ENCODE measurements at places on chromosomes 3 and 15.

- no peak for DNase-seq
Measured at GRCh38 chr15:78065284-78065872, 12.1 kb downstream of the TBC1D2B start.

- peak; percentile 76 for DNase-seq
Measured at GRCh38 chr15:77634266-77634962, 1.7 kb upstream of the LINGO1 start.

GRCh38 chr3:16721494-16721893, 116.3 kb upstream of the DAZL start:
- no peak for DNase-seq

DNA sequence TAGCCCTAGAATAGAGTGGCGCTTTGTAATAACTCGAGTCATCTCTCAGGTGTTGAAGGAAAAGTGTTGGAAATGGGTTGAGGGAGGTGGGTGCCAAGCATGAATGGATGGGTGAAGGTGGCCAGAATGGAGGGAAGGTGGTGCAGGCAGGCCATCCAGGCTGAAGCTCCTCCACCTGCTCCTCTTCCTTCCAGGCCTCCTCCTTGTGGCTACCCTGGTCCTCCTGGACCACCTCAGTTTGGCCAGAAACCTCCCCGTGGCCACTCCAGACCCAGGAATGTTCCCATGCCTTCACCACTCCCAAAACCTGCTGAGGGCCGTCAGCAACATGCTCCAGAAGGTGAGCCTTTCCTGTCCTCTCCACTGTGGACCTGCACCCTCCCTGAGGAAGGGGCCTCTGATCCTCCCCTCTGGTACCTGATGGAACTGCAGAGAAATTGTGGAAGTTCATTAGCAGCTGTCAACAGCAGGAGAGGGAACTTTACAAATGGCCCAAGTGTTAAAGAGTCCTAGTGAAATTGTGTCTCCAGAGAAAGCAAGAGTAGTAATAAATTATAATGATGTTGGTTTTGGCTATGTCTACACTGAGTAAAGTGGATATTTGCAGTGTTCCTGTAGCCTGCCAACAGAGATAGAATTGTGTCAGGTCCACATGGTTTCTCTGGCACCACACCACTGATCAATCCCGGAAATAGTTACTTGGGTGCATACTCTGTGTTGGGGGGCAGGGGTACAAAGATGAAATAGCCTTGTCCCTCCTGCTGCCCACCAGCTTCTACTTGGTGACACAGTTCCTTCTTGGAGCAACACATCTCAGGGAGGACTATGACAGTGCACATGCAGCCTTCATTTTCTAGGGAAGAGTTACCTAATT, 1.6 kb downstream of the IL12A start:
- DNase-seq = no peak

- no peak for DNase-seq
Measured at GRCh38 chr3:45269952-45270351, 43.9 kb upstream of the TMEM158 start.

DNA sequence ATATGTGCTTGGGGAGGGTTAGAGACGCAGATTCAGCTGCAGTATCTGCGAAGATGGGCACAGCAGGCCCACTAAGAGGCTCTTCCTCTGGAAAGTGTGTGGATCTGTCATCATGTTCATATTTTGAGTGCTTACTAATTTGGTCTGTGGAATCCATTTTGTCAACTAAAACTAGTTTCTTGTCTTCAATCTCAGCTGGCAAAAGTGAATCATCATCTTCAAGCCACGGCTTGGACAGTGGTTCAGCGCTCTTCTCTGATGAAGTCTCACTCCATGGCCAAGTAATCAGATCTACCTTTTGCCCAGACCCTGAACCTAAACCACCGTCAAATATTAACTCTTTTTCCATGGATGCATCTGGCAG, 76.2 kb downstream of the IMPG2 start:
- no peak for DNase-seq

DNA sequence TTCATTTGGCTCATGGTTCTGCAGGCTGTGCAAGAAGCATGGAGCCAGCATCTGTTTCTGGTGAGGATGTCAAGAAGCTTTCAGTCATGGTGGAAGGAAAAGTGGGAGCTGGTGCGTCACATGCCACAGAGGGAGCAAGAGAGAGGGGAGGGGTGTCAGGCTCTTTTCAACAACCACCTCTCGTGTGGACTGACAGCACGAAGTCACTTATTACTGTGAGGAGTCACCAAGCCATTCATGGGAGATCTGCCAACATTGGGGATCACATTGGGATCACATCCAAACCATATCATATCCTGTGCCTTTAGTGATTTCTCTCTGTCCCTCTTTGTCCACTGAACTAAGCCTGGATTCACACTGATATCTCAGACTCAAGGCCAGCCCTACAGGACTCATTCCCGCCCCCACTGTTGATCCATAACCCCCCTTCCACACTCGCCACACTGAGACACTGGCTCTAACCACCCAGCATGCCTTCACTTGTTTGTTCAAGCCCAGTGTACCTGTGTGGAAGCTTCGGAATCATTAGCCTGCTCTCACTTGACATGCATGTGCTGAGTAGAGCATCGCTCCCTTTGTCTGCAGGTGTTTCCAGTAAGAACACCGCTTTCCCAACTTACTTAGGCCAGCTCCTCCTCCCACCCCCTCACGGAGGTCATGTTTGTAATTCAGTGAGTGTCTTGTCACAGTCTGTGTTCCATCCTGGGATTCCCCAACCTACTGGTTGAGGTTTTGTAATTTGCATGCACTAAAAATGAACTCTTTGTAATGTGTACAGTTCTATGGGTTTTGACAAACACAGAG, 132.2 kb downstream of the KLF13 start:
- peak; percentile 61 for DNase-seq

DNA sequence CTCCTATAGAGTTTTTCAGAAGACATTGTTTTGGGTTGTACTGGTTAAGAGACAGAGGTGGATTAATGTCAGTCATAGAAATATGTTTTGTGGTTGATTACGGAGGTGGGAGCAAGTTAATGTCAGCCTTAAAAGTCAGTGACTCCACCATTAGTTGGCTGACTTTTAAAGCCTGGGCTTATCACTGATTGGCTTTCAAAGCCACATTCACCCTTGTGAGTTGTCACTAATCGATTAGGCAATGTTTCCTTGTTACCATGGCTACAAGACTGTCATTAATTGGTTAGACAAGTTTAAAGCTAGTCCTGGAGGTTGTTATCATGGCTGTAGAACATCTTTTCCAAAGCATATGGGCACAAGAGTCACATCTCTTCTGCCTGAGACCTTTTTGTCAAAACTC, 73.0 kb downstream of the NEO1 start:
- DNase-seq = no peak

- no peak for DNase-seq
Measured at GRCh38 chr3:38343797-38344594, 2.6 kb upstream of the XYLB start.

- DNase-seq = no peak
Measured at GRCh38 chr3:43055393-43055792, 50.5 kb downstream of the POMGNT2 start.

- no peak for DNase-seq
Measured at GRCh38 chr3:41717641-41718040, 244.3 kb downstream of the ULK4 start.

GRCh38 chr3:104521606-104522336, 844.9 kb upstream of the ALCAM start:
- no peak for DNase-seq

DNA sequence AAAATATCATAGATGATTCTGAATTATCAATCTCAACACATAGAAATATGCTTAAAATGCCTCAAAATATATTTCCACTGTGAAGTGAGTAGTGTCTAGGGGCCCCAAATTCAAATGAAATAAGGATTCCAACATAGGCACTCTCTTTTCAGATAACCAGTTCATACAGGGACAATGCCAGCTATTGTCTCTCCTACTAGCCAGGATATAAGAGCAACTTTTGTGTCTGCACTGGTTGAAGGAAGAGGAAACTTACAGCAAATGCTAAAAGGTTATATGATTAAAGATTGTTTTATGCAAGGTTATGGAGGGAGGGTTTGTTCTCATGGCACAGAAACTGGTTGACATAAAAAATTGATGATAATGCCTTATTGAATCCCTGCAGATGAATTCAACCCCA, 579.4 kb upstream of the ALCAM start:
- no peak for DNase-seq

DNA sequence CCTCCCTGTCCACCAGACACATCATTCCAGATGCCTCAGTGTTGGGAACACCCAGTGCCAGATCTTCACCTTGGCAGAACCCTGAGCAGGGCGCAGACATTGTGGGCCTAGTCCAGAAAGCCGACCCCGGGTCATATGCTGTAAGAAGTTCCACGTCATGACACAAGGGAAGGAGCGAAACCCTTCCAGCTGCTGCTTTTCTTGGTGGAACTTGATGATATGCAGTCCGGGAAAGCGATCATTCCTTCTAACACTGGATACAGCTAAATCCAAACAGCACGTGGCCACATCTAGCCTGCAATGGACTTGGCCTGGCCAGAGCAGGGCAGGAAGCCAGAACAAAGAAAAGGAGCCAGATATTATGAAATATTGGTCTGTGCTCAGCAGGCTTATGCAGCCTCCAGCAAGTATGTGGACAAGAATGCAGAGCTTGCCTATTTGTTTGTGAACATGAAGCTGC, 22.0 kb downstream of the GASK1A start:
- no peak for DNase-seq

- DNase-seq = peak; percentile 68
Measured at GRCh38 chr3:16520970-16521881, 7.7 kb upstream of the RFTN1 start.

DNA sequence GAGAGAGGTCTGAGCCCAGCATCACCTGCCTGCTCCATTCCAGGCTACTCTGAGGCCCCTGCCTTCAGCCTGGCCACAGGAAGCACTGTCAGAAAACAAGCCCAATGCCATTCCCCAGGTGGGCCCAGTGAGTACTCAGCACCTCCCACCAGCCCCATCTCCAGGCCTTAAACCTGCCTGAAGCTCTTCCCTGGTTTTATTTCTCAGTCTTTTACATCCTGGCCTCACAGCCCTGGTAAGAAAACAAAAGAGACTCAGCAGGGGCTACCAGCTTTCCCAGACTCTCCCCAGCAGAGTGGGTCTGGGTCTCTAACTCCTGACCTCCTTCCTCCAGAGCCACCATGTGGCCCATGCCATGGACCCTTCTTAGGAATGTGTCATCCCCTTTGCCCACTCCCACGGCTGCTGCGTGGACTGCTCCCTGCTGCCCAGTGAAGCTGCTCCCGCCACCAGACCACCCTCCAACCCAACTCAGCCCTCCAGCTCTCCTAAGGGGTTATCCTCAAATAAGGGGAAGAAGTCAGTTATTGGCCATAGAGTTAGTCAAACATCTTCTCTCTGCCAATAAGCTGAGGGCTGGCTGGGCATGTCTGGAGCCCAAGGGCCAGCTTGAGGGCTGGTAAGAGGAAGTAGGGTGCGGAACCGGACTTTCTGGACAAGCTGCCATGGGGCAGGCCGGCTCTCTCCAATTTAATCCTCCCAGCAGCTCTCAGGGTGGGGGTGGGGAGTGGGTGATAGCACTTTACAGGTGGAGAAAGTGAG, 116.7 kb upstream of the LINGO1 start:
- no peak for DNase-seq

GRCh38 chr15:80662129-80662528, 33.0 kb upstream of the ABHD17C start:
- DNase-seq = no peak

DNA sequence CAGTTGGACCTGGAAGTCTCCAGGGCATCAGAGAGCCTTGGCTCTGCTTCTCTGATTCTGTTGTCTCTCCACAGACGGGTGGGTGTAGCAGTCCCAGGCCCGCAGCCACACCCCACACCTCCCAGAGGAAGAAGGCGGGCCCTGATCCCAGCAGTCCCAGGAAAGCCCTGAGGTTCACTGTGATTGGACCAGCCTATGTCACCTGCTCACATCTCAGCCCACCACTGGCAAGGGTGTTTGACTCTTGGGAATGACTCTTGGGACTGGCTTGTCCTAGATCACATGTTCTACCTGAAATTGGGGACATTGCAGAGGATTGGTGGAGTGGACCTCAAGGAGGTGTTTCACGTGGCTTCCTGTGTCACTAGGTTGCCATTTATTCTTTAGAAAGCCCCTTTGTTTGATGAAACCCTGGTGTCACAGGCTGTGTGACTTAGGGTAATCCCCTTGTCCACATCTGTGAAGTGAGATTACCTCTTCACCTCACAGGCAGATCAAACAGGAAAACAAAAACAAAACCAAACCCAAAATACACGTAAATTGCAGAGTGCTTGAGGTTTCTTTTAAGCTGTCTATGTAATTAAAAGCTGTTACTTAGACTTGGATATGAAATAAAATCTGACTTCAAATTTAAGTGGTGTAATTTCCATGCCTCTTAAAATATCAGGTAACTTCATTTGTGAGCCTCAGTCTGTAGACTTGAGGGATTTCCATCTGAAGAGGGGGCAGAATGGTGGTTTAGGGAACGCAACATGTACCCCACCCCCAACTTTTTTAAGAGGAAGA, 26.7 kb downstream of the FLNB start:
- peak; percentile 80 for DNase-seq

DNA sequence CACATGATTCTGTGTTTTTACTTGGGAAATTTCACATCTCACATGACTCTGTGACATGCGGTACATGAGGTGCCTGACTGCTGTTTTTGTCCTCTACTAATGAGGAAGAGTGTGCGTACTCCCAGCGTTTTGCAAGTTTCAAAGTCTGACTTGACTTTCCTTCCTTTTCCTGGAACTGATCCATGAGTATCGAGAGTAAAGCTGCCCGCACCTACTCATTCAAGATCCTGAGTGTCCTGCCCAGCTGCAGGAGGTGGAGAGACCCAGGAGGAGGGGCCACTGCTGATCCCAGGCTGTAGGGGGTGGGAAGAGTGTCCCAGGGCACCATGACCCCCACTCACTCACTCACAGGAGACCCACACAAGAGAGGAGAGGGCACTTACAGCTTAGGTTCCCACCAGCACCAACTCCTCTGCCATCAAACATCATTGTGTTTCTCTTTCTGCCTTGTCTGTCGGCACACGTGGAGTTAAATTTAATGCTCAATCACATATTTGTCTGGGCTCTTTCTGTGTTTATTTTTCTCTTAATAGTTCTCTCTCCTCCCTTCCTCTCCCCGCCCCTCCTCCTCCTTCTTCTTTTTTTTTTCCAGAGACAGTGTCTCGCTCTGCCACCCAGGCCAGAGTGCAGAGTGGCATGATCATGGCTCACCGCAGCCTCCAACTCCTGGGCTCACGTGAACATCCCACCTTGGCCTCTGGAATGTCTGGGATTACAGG, 1.4 kb downstream of the CCR5AS start:
- DNase-seq = no peak

DNA sequence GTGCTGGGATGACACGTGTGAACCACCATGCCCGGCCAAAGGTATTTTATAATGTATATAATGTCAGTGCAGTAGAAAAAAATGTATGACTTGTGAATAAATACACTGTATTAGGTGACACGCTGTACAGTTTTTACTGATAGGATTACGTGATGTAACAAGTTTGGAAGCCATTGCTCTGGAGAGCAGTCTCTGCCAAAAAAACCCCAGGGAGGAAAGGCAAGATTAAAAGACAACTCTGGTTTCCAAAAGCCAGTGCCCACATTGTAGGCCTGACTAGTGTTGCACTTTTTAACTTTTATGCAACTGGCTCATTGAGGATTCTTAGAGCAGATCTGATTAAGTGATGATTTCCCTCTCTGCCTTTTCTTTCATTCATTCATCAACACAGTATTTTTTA, 62.0 kb upstream of the SLC2A2 start:
- DNase-seq = no peak

All from activated CD4-positive, alpha-beta T cell treated with anti-CD3 and anti-CD28 coated beads, Interleukin-2, Interleukin-6, amounts not matched to agents 100 ng/mL and 50 ng/mL, durations not matched to agents 16 hours and 8 hours (primary cell).